ENCODE measurements at places on chromosomes 12 and 14.

- DNase-seq, result no peak
Measured at GRCh38 chr12:114006482-114007425, 40.6 kb upstream of the RBM19 start.

DNA sequence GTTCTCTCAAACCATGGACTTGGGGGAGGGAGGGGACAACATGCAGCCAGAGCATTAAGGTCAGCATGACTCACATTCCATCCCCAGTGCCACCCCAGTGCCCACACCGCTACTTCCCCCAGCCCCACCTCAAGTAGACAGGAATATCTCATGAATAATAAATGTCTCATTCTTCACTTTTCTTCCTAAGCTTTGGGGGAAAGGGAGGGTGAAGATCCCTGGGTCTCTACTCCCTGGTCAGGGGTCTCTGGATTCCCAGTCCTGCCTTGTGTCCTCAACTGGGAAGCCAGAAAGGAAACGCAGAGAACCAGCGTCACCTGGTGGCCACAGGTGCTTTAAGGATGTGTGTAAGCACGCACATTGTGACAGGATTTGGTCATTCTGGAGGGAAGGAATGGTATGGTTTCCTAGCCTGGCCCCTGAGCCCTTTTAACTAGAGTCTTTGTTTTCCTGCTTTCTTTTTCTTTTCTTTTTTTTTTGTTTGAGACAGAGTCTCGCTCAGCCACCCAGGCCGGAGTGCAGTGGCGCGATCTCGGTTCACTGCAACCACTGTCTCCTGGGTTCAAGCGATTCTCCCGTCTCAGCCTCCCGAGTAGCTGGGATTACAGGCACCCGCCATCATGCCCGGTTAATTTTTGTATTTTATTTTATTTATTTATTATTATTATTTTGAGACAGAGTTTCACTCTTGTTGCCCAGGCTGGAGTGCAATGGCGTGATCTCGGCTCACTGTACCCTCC is 3.4 kb downstream of the GPR84 start:
- no peak for DNase-seq

- no peak for DNase-seq
Measured at GRCh38 chr14:25988536-25988935, 609.3 kb downstream of the NOVA1 start.

GRCh38 chr14:51732494-51733112 is 80.9 kb downstream of the FRMD6 start:
- DNase-seq, result no peak

DNA sequence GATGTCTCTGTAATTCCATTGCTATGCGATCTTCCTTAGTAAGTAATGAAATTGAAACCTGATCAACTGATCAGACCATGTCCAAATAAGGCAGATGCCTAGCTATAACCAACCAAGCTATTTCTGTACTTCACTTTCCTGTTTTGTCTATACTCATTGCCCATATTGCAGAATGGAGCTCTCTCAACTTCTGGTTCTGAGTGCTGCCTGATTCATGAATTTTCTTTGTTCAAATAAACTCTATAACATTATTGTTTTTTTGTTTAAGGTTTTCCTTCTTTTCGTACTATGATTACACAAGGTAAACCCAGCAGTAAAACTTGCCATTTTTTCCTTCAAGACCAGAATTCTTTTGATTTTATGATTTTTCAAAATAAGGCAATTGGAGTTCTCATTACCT is 16.3 kb downstream of the COX16 start:
- DNase-seq, result no peak

DNA sequence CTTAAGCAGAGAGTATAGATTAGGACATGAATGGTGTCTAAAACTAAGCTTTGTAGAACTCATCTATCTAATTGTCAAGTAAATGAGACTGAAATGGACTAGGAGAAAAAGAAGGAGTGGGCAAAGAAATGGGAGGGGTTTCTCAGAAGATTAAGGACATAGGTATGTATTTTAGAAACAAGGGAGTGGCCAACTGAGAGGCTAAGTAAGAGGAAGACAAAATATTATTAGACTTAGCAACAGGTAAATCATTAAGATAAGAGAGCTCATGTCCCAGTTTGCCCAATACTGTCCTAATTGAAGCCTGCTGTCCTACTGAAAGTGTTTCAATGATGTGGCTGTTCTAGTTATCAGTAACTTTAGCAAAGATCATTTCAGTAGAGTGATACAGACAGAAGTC is 171.4 kb downstream of the KITLG start:
- DNase-seq, result no peak

GRCh38 chr14:68935761-68936214 is 43.3 kb downstream of the ACTN1 start:
- no peak for DNase-seq

DNA sequence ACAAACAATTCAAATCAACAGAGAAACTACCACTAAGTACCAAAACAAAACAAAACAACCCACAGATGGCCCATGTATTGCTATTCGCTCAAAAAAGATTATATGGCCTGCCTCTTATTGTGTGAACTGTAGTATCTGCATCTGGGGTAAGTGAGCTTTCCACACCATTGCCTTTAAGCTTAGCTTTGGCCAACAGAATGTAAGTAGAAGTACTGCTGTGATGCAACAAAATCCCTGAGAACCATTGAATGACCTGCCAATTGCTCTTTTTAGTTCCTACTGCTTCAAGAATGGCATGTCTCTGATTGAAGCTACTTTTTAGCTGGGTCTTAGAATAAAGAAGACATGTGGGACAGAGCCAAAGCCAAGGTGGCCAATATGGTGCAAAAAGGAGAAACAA is 32.5 kb downstream of the PPFIA2 start:
- no peak for DNase-seq

DNA sequence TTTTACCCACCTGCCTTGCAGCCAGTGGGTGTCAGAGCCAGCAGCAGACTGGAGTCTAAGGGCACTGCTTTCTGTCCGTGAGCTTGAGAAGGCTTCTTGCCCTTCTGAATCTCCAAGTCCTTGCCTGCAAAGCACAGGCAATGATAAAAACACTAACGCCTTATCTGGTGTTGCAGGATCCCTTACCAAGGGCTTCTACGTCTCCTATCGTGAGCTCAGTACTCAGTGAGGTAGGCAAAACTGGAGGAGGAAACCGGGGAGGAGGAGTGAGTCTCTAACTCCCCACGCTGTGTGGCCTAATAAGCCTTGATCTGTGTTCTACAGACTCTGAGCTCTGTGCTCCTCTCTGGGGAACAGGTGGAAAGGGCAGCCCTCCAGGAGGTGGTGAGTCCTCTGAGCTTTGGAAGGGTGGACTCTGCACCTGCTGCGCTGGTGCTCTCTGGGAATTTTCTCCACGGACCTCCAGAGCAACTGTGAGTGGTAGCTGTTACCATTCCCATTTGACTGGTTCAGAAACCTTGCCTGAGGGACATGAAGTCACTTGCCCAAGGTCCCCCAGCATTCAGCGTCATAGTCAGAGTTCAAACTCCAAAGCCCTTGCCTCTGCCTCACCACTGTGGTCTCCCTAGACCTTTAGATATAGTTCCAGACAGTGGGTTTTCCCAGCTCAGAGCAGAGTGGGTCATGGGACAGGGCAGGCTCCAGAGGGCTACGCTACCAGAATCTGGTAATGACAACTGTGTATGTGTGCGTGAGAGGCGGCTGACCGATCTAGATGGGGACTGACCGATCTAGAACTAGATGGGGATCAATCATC is 7.0 kb upstream of the MARK3 start:
- DNase-seq, result no peak

DNA sequence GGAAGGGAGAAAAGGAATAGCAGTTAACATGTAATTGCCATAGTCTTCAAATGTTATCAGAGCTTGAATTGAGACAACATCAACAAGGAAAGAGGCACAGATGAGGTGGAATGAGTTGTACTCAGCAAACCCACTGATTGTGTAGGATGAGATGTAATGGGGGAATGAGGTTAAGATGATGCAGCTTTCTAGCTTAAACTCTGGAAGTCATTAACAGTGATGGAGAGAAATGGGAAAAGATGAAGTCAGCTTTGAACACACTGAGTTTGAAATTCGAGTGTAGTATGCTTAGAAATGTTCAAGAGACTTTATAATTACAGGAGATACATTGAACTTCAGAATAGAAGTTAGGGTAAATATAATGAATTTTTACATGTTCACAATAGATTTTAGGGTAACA is 106.9 kb downstream of the PRKD1 start:
- DNase-seq, result no peak

GRCh38 chr12:66860752-66861750 is 182.2 kb upstream of the GRIP1 start:
- peak; percentile 20 for DNase-seq

DNA sequence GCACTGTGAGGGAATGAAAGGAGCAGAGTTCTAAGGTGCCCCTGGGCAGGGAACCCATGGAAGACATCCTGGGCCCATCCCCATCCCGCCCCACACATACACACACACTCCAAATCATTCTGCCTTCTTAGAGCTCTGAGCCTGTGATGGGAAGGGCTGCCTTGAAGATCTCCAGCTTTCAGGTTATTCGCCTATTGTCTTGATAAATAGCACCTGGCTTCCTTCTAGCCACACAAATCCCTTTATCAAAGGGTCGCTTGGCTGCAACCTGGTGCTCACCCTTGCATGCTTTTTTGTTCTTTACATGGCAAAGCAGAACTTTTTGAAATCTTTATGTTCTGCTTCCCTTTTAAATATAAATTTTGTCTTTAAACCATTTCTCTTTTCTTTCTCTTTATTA is 112.2 kb upstream of the TMTC1 start:
- no peak for DNase-seq

- DNase-seq, result no peak
Measured at GRCh38 chr14:60226298-60226697, 22.7 kb upstream of the PPM1A start.

DNA sequence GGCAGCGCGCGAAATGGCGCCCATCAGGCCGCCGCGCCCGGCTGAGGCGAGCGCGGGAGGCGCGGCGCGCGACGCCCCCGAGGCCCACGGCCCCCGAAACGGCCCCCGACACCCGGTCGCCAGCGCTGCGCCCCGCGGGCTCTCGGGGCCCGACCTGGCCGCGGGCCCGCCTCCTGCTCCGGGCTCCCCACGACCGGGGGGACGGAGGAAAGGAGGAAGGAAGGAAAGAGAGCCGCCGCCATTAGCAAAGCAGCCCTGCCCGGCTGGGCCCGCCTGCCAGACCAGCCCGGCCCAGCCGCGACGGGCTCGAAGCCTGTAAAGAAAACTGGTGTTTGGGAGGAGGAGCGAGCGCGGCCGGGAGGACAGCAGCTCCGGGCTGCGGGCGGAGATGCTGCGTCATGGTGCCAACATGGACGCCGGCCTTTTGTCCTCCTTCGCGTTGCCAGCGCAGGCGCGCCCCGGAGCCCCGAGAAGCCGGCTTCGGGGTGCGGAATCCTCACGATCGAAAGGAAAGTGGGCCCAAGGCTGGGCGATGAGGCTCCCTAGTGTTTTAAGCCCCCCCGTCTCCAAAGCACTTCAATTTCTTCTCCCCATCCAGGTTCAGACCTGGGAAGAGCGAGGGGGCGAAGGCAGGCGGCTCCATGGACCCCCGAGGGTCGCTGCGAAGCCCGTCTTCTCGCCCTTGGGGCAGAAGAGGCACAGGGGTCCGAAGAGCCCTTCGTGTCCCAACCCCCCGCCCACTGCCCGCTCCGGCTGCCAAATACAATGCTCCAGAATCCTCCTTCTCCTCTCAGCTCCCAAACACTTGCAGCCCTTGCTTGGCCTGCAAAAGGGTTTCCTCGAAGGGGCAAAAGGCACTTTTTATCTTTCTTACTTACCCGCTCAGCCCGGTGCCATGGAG is 2.9 kb upstream of the SETD1B start:
- no peak for DNase-seq

DNA sequence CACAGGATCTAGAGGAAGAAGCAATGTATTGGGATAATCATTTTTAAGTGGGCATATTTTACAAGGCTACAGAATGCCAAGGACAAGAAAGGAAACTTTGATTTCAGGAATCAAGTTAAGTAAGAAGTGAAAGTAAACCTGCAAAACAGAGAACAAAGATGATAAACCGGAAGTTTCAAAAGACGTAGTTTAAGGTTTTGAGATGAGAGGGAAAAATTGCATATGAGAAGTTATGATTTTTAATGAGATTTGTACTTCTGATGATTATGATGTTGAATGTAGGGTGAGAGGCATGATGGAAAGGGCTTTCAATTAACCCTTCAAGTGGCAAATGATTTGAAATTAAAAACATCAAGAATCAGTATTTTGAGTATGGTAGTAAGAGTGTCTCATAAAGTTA is 134.9 kb downstream of the CAPZA3 start:
- DNase-seq, result no peak

GRCh38 chr12:91191513-91192111 is 9.0 kb upstream of the DCN start:
- DNase-seq, result no peak

DNA sequence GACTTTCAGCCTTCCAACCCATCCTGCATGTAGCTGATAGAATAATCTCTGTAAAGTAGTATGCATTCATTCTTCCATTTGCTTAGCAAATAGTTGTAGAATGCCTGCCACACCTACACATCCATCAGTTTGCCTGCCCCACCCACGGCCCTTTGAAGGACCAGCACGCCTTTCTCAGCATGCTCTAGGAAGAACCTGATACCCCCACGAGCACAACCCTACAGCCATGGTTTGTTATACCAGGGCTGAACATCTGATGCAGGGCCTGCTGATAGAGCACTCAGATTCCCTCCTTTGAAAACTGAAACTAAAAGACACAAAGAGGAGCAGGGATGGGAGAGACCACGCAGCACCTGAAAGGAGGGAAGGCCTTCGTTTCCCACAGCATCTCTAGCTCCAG is 205.1 kb downstream of the ANO2 start:
- DNase-seq, result no peak

DNA sequence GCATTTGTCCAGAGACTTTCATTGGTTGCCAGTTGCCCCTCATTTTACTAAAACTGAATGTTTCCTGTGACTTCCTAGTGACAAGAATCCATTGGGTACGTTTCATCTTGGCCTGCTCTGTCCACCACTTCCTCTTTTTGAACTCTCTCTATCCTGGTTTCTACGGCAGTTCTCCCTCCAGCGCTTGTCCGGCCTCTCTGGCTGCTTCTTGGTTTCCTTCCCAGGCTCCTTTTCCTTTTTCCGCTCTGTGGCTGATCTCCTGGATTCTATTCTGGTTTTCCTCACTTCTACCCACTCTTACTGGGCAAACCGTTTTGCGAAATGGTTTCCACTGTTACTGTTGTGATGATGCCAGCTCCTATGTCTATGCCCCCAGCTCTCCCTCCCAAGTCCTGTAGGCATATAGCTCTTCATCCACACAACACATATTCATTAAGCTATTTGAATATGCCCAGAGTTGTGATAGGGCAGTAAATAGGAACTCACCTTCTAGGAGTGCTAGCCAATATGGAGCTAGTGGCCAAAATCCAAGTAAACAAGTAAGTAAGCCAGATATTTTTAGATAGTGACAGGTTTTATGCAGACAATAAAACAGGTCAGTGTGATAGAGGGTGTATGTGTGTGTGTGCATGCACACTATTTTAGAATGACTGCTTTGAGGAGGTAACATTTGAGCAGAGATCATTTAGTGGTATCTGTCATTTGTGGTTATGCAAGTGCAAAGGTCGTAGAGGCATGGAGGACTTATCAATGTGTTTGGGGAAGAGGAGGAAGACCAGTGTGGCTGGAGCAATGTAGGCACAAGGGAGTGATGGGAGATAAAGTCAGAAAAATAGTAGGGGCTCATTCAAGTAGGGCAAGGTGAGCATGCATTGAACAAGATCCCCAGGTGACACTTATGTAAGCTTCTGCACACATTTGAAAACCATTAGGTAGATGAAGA is 27.9 kb upstream of the CTDSP2 start:
- DNase-seq, result no peak

- DNase-seq, result no peak
Measured at GRCh38 chr14:104699426-104699748, 10.0 kb downstream of the INF2 start.

Data from stimulated activated CD8-positive, alpha-beta memory T cell treated with anti-CD3 and anti-CD28 coated beads, Interleukin-4, amount 100 ng/mL, for 4 hours (primary cell).